ENCODE measurements at places on chromosomes 12 and 14.

GRCh38 chr12:66072566-66072965 lies 58.0 kb downstream of the LLPH start:
- H3K36me3 ChIP-seq: no peaks in the 10 kb centered on the region
- no peak overlapping the region for H3K27ac ChIP-seq
- no peak overlapping the region for H3K4me3 ChIP-seq
- DNase-seq: no peak

- peak overlapping the region; percentile 42 for H3K4me3 ChIP-seq
- H3K27me3 ChIP-seq: peaks cover 39% of the 10 kb centered on the region
- H3K27ac ChIP-seq: no peak overlapping the region
- DNase-seq: no peak
Observed at GRCh38 chr14:59918824-59919569, 947 bp upstream of the LRRC9 start.

DNA sequence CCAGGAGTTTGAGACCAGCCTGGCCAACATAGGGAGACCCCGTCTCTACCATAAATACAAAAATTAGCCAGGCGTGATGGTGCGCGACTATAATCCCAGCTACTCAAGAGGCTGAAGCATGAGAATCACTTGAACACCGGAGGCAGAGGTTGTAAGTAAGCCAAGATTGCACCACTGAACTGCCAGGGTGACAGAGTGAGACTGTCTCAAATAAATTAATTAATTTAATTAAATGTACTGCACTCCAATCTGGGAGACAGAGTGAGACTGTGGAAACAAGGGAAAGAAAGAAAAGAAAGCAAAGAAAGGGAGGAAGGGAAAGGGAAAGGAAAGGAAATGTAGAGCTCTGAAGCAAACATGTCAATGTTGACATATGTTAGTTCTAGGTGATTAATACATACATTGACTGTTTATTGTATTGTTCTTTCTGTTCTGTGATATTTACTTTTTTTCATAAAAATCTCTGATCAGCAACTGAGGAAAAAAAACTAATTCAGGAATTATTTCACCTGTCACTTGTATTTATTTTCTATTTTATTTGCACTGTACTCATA lies 99.6 kb downstream of the DENND5B start:
- H3K4me1 ChIP-seq: no peaks in the 10 kb centered on the region
- no peak overlapping the region for H3K4me3 ChIP-seq
- no peak overlapping the region for H3K27ac ChIP-seq
- H3K36me3 ChIP-seq: no peaks in the 10 kb centered on the region

- H3K27ac ChIP-seq: no peak overlapping the region
Observed at GRCh38 chr14:99125616-99126431, 146.2 kb downstream of the BCL11B start.

DNA sequence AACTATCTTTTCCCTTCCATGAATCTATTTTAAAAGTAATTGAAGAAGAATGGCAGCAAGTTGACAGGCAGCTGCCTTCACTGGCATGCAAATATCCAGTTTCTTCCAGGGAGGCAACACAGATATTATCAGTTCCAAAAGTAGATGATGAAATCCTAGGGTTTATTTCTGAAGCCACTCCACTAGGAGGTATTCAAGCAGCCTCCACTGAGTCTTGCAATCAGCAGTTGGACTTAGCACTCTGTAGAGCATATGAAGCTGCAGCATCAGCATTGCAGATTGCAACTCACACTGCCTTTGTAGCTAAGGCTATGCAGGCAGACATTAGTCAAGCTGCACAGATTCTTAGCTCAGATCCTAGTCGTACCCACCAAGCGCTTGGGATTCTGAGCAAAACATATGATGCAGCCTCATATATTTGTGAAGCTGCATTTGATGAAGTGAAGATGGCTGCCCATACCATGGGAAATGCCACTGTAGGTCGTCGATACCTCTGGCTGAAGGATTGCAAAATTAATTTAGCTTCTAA lies 18.4 kb downstream of the TMPO start:
- H3K36me3 ChIP-seq: peaks cover 84% of the 10 kb centered on the region
- H3K27ac ChIP-seq: no peak overlapping the region
- no peak for DNase-seq
- peaks cover 28% of the 10 kb centered on the region for H3K4me1 ChIP-seq
- H3K27me3 ChIP-seq: no peaks in the 10 kb centered on the region

DNA sequence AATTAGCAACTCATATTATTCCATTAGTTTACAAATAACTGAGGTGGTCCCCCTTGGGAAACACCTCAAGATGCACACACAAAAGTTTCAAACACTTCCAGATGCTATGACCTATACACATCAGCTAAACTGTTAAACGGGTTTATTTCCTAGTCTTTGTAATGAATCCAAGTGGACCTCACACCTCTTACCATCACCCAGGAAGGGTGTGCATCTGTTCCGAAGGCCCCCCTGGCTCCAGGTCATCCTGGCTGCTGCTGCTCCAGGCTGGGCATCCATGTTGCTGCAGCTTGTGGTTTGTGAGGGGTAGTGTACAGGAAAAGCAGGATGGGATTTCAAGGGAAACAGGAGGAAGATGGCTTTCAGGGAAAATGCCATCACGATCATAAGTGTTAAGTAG lies 6.8 kb downstream of the HNRNPC start:
- no peaks in the 10 kb centered on the region for H3K27me3 ChIP-seq
- peaks cover 69% of the 10 kb centered on the region for H3K4me1 ChIP-seq
- H3K27ac ChIP-seq: peak overlapping the region; percentile 79
- peaks cover 96% of the 10 kb centered on the region for H3K36me3 ChIP-seq
- DNase-seq: no peak
